Tibial nerve (tissue), 4 donors: ENCODE measurements at places on chromosomes 2 and 18. TPM values are rescaled to one million over a fixed set of nuclear protein-coding genes. Genes with fewer than 3 reads are reported as not detected.

DNA sequence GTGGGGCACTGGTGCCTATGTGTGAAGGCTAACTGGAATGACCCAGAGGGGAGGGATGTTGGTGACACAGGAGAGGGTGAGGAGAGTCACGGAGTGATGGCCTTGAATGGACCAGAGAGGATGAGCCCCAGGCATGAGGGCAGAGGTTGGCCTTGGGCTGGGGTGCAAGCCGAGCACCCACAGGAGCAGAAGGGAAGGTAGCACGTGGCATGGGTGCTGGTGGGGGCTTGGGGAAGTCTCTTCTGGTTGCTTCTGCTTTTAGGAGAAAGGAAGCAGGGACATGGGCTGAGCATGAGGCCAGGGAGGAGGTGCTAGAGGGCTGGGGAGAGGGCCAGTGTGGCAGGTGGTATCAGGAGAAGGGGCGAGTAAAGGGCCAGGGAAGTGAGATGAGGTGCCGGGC is 183.8 kb downstream of the DYSF start:
- DNase-seq: no peak

DNA sequence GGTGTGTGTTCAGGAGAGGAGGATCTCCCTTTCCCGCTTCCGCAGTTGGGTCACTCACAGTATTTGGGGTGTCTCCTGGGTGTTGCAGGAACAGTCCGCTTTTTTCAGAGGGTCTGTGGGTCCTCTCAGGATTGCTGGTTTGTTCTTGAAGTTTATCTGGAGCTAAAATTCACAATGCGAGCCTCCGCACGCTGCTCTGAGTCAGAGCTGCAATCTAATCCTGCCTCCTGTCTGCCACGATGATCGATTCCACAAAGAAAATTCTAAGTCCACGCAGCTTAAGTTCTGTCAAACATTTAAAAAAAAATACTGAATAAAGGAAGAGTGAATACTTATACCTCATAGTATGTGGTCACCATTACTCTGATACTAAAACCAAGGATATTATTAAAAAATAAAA is 76.5 kb downstream of the RAD51AP2 start:
- no peak for DNase-seq

GRCh38 chr2:28626891-28627421 is 124.7 kb upstream of the PPP1CB start:
- DNase-seq: peak; percentile 67

Gene EDAR
- total RNA-seq: not detected
